Left ventricle myocardium inferior (tissue), 1 donor: ENCODE measurements at places on chromosomes 12 and 14. TPM values are rescaled to one million over a fixed set of nuclear protein-coding genes. Genes with fewer than 3 reads are reported as not detected.

- DNase-seq, result no peak
Measured at GRCh38 chr12:132734206-132734605, 23.6 kb downstream of the PGAM5 start.

GRCh38 chr14:99687284-99688209 lies 3.4 kb downstream of the CYP46A1 start:
- no peak for DNase-seq

DNA sequence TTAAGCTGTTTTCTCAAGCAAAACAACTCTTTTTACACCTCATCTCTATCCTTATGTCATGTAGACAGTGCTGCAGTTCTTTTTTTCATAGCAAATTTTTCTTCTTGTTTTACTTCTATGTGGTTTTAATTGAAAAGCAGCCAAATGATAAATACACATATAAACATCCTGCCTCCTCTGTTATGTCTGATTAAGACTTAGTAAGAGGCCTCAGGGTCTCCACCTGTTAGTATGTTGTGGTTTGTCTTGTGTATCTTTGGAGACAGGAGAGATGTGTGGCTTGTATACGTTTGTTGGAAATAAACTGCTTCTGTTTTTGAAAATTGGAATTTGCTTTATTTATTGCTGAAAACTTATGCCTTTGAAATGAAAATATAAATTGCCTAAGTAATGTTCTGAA lies 32.0 kb downstream of the PEX5 start:
- no peak for DNase-seq

DNA sequence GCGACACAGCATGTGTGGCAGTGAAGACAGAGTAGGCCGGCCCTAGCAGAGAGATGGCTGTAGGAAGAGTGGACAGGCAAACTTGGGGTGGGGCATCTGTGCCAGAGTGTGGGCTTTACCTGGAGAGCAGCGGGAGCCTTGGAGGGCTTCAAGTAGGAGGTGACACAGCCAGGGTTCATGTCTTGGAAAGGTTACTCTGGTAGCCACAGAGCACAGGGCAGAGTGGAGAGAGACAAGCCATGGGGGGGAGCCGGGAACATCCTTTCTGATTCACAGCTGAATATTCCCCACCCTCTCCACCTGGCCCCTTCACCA lies 53.5 kb upstream of the DIO3 start:
- no peak for DNase-seq

GRCh38 chr12:109841356-109841755 lies 8.2 kb upstream of the TRPV4 start:
- DNase-seq, result no peak

DNA sequence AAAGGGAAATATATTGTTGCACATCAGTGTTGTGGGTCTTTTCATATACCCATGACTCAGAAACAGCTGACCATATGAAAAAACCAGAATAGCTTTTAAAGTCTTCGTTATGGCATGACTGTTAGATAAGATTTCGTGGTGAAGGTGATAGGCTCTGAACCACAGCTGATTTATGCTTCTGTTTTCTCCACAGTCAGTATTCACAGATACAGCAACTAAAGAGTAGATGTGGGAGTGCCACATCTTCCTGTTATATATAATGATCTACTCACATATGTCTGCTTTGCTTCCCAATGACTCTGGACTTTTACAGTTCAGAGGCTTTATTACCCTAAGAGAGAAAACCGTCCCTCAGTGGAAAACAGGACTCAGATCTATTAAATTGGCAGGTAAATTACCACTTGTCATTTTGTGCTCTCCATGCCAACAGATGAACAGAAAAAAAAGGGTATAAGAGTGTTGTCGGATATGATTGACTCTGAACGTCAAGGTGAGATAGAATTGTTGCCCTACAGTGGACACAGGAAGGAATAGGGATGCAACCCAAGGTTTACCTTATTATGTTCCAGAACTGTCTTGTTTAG lies 1037.1 kb downstream of the GALC start:
- DNase-seq, result no peak

DNA sequence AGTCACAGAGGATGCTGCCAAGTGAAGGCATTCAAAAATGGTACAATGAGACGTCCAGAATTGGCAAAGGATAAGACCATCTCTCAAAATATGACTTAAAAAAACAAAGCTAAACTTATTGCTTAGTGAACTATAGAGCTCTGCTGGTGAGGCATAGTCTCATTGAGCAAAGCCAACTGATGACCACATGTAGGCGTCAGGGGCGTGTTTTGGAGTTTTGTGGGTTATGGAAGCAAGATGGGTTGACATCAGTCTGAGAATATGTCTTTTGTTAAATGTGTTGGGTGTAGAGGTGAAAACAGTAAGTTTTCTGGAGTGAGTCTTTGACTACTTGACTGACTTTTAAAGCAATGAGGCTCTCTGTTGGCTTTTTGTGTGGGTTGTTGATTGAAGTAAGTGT lies 47.2 kb downstream of the ATL1 start:
- no peak for DNase-seq

GRCh38 chr14:64926398-64926995 lies 12.2 kb downstream of the CHURC1 start:
- no peak for DNase-seq

RNASE7 gene
- total RNA-seq, result not detected

NDUFB1 gene
- 625 TPM for total RNA-seq

- DNase-seq, result no peak
Measured at GRCh38 chr14:92744198-92744597, 4.2 kb downstream of the LGMN start.

DNA sequence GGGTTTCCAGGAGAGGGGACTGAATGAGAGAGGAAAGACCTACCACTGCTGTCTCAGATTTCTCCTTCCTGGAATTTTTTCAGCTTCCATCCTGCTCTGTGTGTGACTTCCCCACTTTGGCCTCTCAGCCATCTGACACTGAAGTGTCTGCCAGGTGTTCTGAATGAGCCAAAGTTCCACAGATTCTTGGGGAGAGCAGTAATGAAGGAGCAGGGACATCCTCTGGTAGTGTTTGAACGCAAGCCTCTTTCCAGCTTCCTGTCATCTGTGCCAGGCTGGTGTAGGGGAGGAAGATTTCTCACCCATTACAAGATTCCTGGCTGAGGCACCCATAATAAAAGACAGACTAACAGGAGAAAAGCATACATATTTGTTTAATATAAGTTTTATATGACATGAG lies 141.7 kb upstream of the NRXN3 start:
- DNase-seq, result no peak

IL22 gene
- not detected for total RNA-seq
